ENCODE measurements at places on chromosomes 1 and 21. TPM values are rescaled to one million over a fixed set of nuclear protein-coding genes. Genes with fewer than 3 reads are reported as not detected.

DNA sequence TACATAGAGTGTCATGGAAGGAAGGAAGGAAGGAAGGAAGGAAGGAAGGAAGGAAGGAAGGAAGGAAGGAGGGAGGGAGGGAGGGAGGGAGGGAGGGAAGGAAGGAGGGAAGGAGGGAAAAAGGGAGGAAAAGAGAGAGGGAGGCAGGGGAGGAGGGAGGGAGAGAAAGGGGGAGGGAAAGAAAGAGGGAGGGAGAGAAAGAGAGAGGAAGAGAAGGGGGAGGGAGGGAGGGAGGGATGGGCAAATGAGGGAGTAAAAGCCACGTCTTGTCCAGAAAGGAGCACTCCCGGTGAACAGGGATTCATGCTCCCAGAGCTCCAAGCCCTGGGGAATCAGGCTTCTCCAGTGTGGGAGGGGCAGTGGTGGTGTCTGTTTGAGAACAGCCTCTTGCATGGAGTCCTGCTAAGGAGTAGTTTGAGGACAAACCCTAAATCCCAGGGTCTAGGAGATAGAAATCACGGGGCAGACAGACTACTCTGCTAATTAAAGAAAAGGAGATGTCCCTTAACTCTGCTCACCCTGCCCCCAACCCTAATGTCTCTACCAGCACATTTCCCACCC lies 71.6 kb downstream of the TAS1R2 start:
- H3K4me1 ChIP-seq = peaks cover 8% of the 10 kb centered on the region
- H3K4me3 ChIP-seq = no peak overlapping the region
- DNase-seq = no peak
- H3K27me3 ChIP-seq = peaks cover 82% of the 10 kb centered on the region
- no peaks in the 10 kb centered on the region for H3K36me3 ChIP-seq

SLC16A1 gene
- 79.3 TPM for total RNA-seq

DNA sequence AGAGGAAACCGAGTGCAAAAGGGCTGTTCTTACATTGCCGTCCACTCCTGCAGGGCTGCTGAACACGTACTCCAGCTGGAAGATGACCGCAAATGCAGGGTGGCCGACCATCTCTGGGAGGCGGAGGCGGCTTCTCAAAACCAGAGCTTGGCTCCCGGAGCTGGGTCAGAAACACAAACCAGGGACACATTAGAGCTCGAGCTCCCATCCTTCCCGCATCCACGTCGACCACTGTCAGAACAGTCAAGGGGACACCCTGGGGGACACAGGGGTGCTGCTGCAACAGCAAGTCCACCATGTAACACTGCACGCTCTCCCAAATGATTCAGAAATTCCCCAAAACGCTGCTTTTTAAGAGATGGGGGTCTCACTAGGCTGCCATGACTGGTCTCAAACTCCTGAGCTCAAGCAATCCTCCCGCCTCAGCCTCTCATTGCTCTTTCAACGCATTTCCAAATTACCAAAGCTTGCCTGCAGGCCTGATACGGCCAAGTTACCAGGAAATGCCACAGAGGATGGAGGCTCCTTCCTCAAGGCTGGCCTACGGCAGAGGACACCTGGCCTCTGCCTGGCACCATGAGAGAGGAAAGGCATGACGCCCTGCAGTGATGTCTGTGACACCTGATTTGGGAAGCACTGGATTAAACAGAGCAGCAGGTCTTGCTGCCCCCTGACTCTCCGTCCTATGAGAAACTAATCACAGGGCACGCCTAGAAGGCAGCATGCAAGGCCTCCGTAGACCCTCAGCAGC lies 45.0 kb downstream of the NPHP4 start:
- H3K36me3 ChIP-seq = peaks cover 17% of the 10 kb centered on the region
- H3K4me1 ChIP-seq = no peaks in the 10 kb centered on the region
- H3K4me3 ChIP-seq = no peak overlapping the region
- H3K27ac ChIP-seq = no peak overlapping the region

TMEM200B gene
- 8.3 TPM for total RNA-seq

RASAL2 gene
- 21.8 TPM for total RNA-seq

IQCC gene
- total RNA-seq = 4.3 TPM
